ENCODE measurements at places on chromosomes 12 and 14.

DNA sequence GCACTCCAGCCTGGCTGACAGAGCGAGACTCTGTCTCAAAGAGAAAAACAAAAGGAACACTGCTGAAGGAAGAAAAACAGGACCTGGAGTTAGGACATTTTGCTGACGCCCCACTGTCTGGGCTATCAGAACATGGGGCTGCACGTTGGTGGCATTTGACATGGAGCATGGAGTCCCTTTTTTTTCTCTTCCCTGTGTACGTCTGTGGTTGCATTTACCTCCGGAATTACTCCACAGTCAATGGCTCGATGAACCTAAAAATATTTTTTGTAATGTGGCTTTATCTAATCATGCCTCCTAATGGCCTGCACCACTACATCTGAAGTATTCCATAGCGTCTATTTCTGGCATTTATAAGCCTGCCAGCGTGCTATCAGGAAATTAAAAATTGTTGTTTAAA lies 30.7 kb downstream of the TESC start:
- no peak for DNase-seq

- DNase-seq = no peak
Observed at GRCh38 chr12:47754881-47755280, 3.8 kb downstream of the RAPGEF3 start.

- peak; percentile 84 for DNase-seq
Observed at GRCh38 chr14:74905595-74906142, 17.4 kb downstream of the RPS6KL1 start.

DNA sequence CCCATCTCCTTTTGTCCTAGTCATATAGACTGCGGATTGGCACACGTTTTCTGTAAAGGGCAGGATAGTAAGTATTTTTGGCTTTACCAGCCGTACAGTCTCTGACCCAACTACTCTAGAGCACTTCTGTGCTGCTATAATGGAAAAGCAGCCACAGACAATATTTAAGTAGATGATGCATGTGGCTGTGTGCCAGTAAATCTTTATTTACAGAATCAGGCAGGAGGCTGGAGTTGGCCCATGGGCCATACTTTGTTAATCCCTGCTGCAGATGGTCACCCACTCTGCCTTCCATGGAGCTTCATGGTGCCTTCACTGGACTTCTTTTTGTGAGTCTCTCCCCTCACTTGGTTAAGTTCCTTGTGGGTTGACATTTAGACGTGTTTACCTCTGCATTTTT lies 584.5 kb upstream of the TBX3 start:
- no peak for DNase-seq

DNA sequence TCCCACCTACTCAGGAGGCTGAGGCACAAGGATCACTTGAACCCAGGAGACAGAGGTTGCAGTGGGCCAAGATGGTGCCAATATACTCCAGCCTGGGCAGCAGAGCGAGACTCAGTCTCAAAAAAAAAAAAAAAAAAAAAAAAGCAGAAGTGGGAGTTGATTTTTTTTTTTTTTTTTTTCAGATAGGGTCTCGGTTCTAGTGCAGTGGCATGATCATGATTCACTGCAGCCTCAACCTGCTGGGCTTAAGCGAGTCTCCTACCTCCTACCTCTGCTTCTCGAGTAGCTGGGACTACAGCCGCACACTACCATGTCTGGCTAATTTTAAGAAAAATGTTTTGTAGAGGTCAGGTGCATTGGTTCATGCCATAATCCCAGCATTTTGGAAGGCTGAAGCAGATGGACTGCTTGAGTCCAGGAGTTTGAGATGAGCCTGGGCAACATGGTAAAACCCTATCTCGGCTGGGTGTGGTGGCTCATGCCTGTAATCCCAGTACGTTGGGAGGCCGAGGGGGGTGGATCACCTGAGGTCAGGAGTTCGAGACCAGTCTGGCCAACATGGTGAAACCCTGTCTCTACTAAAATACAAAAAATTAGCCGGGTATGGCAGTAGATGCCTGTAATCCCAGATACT lies 16.3 kb upstream of the HSP90AA1 start:
- DNase-seq = no peak

- no peak for DNase-seq
Observed at GRCh38 chr12:42015051-42015461, 129.6 kb downstream of the GXYLT1 start.

- no peak for DNase-seq
Observed at GRCh38 chr12:126974779-126975178, 1292.2 kb upstream of the TMEM132C start.

GRCh38 chr14:78978896-78979295 lies 808.7 kb downstream of the NRXN3 start:
- no peak for DNase-seq

GRCh38 chr12:20549108-20549719 lies 145.9 kb upstream of the SLCO1C1 start:
- no peak for DNase-seq
